ENCODE measurements at places on chromosomes 3 and 15.
A peak's percentile ranks its signal among the peaks of the same experiment; 100 is the strongest.

- DNase-seq: no peak
Measured at GRCh38 chr15:97941572-97941971, 18.9 kb upstream of the ARRDC4 start.

- DNase-seq: no peak
Measured at GRCh38 chr15:74869726-74870407, 3.3 kb downstream of the SCAMP2 start.

DNA sequence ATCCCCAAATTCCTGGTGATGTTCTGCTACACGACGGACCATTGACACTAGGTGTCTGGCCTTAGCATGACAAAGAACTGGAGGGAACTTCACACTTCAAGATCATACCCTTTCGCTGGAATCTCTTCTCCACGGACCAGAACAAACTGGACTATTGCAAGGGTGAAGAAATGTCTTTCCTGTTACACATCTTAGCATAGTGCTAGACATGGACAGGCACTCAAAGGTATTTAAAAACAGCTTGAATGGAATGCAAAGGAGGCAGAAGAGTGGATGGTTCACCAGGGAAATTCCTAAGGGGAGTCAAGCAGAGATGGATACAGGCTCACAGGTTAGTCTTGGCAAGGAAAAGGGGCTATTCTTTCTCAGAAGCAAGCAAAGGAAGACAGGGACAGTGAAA is 33.5 kb upstream of the PDZRN3 start:
- DNase-seq: no peak

DNA sequence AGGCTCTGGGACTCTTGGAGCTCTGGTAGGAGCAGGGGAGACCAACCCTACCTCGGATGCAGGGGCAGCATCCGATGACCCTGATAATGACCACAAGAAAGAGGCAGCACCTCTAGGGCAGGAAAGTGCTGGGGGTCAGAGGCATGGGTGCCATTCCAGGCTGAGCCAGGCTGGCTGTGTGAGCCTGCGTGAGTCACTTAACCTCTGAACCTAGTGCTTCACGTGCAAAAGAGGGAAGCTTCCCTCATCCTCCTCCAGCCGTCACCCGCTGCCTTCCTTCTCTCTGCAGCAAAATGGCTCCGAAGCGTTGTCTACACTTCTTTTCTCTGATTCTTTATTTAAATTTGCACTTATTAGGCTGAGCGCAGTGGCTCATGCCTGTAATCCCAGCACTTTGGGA is 35.5 kb downstream of the ZDHHC19 start:
- DNase-seq: no peak

DNA sequence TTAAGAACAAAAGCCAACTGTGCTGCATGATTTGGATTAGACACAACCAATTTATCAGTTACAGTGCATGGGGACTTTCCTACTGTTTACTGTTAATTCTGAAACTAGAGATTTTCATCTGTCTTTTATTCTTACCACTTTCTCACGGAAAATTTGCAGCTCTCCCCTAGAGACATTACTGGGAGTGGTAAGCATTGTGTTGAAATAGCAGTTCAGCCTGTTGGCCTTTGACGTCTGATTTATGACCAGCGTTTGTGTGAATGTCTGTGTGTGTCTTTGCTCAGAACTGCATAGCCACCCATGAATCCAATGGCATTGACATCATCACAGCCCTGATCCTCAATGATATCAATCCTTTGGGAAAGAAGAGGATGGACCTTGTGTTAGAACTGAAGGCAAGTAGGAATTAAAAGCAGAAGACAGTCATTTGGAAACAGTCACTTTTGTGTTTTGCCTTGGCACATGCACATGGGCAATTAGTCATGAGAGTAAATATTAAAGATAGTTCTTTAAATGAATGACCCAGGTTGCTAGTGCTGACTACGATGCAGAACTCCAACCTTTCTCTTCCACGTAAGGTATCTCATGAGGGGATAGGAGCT is 202.2 kb upstream of the BHLHE40 start:
- DNase-seq: no peak

DNA sequence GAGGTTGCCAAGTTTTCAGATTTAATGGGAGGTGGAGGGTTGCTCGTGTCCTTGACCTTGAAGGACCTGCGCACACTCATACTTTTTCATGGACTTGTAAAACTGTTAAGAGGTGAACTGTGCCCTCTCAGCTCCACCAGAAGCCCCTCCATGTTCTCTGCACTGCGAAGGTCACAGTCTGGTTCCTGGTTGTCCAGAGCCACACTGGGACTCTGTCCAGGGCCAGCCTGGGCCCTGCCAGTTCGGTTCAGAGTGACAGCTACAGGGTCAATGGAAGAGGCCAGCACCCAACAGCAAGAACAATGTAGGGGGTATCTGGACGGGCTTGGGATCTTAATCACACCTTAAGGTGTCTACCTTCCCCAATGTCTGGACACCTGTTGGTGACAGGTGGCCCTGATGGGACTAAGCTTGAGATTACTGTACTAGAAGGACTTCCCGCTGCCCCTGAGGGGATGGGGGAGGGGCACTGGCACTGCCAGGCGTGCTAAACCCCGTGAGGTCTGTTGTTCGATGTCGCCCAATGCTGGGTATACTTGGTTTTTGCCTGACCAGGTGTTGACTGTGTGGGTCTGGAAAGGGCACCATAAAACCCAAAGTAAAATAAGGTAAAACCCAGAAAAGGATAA is 34.7 kb downstream of the GRK7 start:
- no peak for DNase-seq

DNA sequence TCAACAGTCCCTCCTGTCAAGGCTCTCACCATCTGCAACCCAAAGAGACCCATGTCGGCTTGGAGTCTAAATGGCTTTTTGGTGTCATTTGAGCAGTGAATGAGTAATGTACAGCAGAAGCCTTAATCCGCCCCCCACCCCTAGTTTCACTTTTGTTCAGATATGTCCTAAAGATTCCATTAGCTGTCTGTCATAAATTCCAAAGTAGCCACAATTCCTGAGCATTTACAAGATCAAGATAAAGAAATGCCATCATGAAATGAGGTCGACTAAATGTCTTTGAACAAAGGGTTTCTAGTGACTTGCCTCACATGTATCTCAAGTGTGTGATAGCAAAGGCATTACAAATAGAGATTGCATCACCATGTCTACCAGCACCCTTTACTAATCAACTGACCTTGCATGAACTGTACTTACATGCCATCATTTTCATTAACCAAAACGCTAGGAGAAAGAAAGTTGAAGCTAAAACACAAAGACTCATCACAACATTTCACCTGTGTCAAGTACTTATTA is 123.8 kb upstream of the PHLDB2 start:
- DNase-seq: no peak

- no peak for DNase-seq
Measured at GRCh38 chr3:127134466-127134865, 58.5 kb upstream of the PRR23E start.

DNA sequence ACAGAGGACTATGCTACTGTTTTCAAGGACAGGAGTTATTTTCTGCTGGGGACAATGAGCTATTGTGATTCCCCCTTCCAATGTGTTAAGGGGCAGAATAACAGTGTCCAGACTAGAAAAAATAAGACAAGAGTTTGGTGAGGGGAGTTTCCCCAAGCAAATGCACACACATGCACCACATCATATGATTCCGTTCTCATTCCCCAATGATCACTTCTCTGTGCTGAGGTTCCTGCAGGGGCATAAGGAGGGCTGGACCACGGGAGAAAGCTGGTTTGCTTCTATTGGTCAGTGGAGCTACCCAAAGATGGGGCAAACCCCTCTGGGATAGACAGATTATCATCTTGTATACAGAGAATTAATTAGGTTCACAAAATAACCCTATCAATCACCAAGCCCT is 80.6 kb downstream of the RBPMS2 start:
- DNase-seq: no peak

DNA sequence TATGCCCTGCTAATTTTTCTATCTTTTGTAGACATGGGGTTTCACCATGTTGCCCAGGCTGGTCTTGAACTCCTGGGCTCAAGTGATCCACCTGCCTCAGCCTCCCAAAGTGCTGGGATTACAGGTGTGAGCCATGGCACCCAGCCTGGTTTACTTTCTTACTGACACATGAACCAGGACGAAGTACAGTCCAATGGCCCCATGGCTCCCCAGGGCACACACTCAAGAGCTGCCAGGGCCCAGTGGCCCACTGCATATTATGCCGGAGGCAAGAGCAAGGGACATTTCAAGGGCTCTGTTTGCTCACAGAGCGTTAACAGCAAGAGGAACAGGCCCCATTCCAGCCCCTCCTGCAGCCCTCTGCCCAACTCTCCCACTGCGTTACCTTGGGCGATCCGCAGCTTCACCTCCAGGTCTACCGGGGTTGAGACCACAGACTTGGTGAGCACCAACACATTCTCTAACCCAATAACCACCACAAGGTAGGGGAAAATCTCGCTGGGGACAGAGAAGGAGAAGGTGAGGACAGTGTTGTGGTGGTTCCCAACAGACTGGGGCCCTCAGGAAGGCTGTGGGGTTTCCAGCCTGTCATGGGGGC is 42.8 kb downstream of the PTPN23 start:
- no peak for DNase-seq

- no peak for DNase-seq
Measured at GRCh38 chr15:74742422-74742821, 6.2 kb upstream of the CYP1A2 start.

GRCh38 chr15:38671675-38672254 is 107.2 kb upstream of the RASGRP1 start:
- DNase-seq: peak; percentile 17

DNA sequence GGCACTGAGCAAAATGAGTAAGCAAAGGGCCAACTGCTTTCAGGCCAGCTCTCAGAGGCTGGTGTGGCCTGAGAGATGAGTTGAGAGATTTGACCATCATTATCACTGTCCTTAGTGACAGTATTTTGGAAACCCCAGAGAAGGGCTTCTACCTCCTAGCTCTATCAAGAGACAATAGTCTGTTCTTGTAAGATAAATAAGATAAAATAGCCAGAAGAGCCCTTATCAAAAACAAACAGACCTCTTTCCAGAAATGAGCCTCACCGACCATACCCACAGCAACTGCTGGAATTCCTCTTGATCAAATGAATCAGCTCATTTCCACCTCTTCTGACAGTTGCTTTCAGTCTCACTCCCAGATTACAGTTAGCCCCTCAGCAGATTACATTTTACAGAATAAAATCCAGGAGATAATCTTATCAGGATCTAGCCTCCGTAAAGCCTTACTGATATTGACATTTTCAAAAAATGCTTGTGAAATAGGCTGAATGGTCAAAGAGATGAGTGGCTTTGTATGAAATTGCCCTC is 4.5 kb downstream of the HDC start:
- DNase-seq: no peak

DNA sequence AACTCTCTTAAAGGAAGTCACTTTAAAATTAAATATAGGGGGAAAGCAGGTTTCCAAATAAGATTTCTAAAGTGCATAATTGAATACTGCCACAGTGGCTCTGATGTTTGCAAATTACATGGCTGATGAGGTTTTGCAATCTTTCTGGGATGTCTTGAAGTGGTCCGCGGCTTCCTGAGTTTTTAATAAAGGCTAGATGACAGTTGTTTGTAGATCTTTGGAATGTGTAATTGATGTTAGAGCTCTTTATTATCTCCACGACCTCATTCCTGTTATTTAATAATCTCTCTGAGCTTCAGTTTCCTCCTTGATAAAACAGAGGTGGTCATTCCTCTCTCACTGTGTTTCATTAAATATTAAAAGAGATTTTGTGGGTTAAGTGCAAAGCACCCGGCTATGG is 27.0 kb upstream of the CEMIP start:
- no peak for DNase-seq

DNA sequence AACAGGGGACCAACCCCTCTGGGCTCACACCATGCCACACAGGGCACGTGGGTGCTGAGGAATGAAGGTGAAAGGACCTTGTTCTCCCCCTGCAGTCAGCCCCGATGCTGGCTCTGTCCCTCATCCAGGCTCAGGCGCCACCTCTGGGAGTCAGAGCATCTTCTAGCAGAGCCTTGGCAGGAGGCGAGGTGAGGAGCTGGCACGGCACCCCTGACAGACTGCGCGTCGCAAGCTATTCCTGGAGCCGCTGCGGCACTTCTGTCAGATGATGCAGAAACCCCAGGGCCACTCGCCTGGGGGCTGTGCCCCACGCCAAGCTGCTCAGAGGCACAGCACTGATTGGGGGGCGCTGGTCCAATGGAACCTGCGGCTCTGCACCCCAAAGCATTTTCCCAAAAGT is 62.0 kb downstream of the MGLL start:
- DNase-seq: no peak

DNA sequence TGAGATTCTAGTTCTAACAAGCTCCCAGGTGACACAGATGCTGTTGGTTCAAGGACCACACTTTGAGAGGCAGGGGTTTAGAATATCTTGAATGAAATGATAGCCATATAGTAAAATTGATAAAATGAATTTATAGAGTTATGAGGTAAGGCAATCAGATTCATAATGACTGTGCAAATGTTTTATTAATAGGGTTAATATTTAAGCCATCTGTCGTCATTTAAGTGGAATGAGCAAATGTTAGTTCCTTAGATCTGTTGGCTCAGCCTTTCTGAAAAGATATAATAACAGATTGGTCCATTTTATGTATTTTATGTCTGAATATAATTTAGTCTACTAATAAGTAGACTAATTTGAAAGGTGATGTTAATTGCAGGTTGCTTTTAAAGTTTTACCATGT is 12.9 kb downstream of the REC114 start:
- DNase-seq: no peak

DNA sequence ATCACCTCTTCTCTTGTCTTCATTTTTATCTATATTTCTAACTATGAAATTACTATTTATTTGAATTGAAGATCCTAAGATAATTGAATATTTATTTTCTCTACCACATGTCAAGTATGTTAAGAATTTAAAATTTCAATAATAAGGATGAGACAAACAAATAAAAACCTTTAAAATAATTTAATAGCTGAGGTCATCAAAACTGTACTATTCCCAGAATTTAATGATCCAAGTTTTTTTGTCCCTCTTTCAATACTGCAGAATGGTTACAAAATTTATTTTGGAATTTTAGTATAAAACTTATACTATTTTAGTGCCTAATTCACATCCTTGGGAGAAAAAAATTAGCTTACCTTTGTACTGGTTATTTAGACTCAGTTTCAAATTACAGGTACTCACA is 774.9 kb downstream of the ROBO2 start:
- DNase-seq: no peak

DNA sequence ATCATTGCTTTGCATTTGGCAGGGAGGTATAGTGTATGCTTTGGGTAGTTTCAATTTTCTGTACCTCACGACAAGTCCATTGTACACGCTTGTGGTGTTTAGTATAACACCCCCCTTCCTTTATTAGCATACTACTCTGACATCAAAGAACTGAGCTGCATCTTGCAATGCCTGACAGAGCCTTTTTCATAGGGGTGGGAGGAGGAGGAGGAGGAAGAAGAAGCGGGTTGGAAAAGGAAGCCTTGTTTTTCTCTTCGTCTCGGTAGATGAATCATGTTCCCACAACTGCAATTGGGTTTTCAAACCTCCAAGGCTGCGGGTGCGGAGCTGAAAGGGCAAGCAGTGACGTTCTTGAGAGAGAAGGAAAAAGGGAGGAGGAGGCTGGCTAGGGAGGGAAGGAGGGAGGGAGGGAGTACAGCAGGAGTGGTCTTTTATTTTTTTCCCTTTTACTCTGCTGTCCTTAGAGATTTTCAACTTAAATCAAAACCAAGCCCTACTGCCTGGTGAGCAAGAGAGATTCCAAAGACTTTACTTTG is 175.7 kb downstream of the KLHL25 start:
- peak; percentile 54 for DNase-seq

Data from activated naive CD4-positive, alpha-beta T cell treated with anti-CD3 and anti-CD28 coated beads, Interleukin-2, amount 50 U/mL, for 16 hours (primary cell).